GM13977 (cell line): ENCODE measurements at places on chromosomes 7 and 10.
A peak's percentile ranks its signal among the peaks of the same experiment; 100 is the strongest.

- no peak for DNase-seq
Measured at GRCh38 chr10:80596391-80597257, 58.9 kb downstream of the SH2D4B start.

DNA sequence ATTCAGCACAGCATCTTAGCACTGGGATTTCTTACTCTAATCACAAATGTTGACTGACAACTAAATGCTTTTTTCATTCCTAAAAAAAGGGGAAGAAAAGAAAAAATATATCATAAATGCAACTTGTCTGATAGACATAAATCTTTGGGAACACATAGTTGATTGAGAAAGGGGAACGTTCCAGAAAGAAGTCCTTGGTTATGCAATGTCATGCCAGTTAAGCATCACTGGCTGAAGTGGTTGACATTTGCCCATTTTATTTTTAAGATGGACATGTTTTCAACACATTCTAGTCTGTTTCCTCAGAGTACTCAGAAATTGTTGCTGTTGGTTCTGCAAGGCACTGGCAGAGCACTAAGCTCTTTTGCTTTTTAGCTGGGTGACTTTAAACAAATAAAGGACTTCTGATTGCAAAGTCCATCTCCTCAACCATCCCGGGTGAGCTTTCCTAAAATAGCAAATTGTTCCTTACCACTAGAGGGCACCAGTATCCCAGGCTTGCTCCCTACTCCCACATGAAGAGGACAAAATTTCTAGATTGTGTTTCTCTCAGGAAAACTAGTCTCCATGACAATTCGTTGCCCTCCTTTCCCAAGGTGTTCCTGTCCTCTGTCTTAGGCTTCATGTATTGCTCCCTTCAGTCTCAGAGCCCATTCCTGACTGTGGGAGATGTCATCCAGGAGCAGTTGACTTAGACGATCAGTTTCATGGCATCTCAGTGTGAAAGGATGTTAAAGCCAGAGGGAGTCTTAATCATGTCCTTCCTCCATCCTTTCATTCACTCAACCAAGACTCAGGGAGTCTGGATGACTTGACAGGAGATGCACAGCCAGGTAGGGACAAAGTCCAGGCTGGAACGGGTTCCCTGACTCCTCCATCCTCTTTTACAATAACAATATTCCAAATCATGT is 23.9 kb downstream of the OPALIN start:
- peak; percentile 13 for DNase-seq

DNA sequence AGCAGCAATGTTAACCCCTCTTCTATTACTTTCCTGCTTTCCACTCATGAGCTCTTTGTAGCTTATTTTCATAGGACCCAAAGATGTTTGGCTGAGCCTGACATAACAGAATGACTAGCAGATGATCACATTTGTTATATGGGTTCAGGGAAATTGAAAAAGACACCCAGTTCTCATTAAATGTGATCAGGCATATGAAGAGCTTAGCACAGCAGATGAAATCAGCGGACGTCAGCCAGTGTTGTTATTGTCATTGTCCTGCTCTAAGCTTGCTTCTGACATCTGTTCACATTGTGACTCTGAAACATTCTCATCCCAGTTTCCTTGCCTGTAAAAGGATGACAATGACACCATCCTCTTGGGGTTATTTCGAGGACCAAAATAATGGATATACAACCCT is 43.5 kb downstream of the FAM241B start:
- no peak for DNase-seq

DNA sequence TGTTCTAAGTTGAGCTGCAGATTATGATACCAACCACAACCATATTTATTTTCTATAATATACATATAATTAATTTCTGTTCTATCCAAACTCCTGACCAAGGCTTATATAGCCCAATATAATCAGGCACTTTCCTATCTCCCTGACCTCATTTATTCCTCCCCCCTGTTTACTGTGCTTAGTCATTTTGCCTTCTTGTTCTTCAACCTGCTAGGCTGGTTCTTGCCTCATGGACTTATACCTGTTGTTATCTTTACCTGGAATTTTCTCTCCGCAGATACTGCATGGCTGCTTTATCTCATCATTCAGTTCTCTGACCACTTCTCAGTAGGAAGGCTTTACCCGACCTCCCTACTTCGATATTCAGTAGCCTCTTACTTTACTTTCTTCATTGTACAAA is 24.9 kb upstream of the FAM3C start:
- DNase-seq: no peak
